Cardiac muscle cell (in vitro differentiated cells and primary cell): ENCODE measurements at places on chromosomes 12 and 14. TPM values are rescaled to one million over a fixed set of nuclear protein-coding genes. Genes with fewer than 3 reads are reported as not detected.

GRCh38 chr14:79575032-79575431 lies 636.3 kb downstream of the DIO2 start:
- no peak overlapping the region for H3K4me3 ChIP-seq
- no peak overlapping the region for H3K27ac ChIP-seq
- H3K27me3 ChIP-seq = no peaks in the 10 kb centered on the region
- DNase-seq = no peak
- H3K4me1 ChIP-seq = peaks cover 43% of the 10 kb centered on the region
- no peaks in the 10 kb centered on the region for H3K36me3 ChIP-seq

The ZNF410 gene
- 29.9 and 32.1 TPM in 2 replicates for total RNA-seq

DNA sequence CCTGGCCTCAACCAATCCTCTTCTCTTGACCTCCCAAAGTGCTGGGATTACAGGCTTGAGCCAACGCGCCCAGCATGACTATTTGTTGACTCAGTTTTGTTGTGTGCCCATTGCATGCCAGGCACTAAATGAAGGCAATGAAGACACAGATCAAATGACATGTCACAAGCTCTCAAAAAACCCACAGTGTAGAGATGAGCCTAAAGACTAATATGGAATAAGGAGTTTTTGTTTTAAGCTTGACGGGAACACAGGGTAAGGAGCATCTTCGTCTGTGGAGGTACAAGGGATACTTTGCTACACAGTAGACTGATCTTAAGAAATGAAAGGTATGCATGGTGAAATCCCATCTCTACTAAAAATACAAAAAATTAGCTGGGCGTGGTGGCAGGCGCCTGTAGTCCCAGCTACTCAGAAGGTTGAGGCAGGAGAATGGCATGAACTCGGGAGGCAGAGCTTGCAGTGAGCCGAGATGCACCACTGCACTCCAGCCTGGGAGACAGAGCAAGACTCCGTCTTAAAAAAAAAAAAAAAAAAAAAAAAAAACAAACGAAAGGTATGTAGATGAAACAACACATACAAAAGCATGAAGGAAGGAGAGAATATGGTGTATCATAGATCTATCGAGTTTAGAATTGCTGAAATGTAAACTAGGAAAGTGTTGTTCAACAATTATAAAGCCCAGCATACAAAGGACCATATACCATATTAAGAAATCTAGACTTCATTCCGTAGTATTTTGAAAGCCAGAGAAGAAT lies 122.1 kb upstream of the PTPRB start:
- H3K4me1 ChIP-seq = peaks cover 5% of the 10 kb centered on the region
- H3K36me3 ChIP-seq = no peaks in the 10 kb centered on the region
- no peaks in the 10 kb centered on the region for H3K27me3 ChIP-seq

DNA sequence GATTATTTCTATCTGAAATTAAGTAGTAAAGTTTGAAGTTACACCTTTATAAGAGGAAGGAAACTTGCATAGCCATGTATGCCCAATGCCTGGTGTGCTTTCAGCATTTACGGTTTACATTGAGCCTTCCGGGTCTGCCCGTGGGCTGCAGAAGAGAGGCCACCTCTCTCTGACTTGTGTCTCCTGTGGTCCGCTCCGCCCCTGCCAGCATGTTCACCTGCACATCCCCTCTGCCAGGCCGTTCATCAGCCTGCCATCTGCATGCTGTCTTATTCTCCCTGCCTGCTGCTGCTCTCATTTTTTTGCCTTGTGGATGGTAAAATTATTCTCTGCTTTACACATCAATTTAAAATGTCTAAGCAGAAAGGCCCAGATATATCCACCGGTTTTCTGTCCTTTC lies 41.5 kb upstream of the DYNC1H1 start:
- H3K27me3 ChIP-seq = no peaks in the 10 kb centered on the region
- DNase-seq = no peak
- H3K4me3 ChIP-seq = no peak overlapping the region
- peaks cover 5% of the 10 kb centered on the region for H3K4me1 ChIP-seq
- H3K27ac ChIP-seq = no peak overlapping the region
- peaks cover 10% of the 10 kb centered on the region for H3K36me3 ChIP-seq

GRCh38 chr12:3698218-3698974 lies 54.5 kb downstream of the CRACR2A start:
- no peaks in the 10 kb centered on the region for H3K36me3 ChIP-seq
- peaks cover 2% of the 10 kb centered on the region for H3K27me3 ChIP-seq
- peak; percentile 86 for DNase-seq

DNA sequence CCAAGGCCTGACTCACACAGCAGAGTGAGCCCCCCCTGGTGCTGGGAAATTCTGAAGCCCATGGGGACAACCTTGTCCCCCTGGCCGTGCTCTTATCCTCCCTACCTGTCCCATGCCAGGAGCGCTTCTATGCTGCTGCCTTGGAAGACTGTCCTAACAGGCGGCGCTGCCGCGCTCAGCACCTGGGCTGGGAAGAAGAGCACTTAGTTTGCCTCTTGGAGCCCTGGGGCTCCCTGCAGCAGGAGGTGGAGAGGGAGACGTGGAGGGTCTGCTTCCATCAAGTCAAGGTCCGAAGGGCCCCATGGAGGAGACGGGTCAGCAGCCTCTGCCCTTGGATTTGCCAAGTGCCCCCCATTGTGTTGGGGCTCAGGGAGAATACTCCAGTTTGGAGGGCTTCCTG lies 300.5 kb downstream of the CACNA1C start:
- no peak overlapping the region for H3K4me3 ChIP-seq
- DNase-seq = no peak
- no peaks in the 10 kb centered on the region for H3K27me3 ChIP-seq
- no peaks in the 10 kb centered on the region for H3K36me3 ChIP-seq
- H3K27ac ChIP-seq = peak overlapping the region; percentile 70
- peaks cover 26% of the 10 kb centered on the region for H3K4me1 ChIP-seq

DNA sequence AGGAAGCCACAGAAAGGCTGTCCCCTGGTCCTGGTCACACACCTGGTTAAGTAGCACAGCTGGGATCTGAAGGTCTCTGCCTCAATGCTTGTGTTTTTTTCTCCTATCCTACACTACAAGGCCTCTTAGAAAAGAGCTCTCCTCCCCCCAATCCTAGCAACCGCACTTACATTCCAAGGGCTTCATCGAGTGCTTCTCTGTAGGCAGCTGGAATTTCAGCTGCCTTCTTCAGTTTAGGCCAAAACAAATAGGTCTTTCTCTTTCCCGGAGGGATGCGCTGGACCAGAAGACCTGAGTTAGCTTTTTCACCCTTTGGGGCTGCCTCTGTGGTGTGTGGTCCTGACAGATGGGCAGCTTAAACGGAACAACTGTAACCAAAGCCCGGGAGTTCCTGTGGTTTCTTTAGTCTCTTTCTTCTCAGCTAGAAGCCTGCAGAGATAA lies 109.7 kb downstream of the GPATCH2L start:
- peak; percentile 58 for DNase-seq
- no peak overlapping the region for H3K27ac ChIP-seq
- no peaks in the 10 kb centered on the region for H3K36me3 ChIP-seq

The C3AR1 gene
- not detected in 2 replicates for total RNA-seq

The LALBA gene
- total RNA-seq = not detected in 2 replicates

DNA sequence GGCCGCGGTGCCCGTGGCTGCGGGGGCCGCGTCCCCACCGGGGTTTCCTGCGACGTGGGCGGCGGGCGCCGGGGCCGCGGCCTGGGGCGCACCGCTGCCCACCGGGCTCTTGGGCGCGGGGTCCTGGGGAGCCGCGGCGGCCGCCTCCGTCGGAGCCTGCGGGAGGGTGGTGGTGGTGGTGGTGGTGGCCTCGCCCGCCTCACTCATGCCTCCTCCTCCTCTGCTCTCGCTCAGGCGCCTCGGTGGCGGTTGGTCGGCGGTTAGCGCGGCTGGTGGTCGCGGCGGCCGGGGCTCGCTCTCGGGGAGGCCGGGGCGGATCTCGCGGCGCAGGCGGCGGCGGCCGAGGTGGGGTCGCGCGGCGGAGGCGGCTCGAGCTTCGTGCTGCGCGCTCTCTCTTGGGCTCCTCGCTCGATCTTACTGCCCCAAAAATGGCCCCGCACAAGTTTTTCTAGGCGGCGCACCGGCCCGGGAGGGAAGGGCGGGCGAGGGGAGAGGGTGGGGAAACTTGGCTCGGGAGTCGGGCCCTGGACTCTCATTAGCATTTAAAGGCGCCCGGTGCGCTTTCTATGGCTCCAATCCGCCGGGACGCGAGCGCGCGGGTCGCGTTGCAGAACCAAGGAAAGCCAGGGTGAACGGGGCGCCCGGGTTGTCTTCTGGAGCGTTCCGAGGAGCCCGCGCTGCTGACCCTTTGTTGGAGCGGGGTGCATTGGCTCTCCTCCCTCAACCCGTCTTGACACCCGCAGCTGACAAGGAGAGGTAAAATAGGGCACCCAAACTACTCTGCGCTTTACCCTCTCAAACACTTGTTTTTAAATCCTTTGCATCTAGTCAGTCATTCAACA lies at the start of gene YBX3:
Gene YBX3, minus strand, starts transcription at position 419 of the 842 bp plus-strand sequence. Its CDS starts 212 bp downstream, at position 207.
- H3K36me3 ChIP-seq = no peaks in the 10 kb centered on the region
- peak within 1 kb of the TSS; percentile 94 for H3K4me3 ChIP-seq
- H3K27ac ChIP-seq = peak within 1 kb of the TSS; percentile 89
- peak; percentile 93 for DNase-seq

The ABCC9 gene
- 0.48 and 0.67 TPM in 2 replicates for total RNA-seq

DNA sequence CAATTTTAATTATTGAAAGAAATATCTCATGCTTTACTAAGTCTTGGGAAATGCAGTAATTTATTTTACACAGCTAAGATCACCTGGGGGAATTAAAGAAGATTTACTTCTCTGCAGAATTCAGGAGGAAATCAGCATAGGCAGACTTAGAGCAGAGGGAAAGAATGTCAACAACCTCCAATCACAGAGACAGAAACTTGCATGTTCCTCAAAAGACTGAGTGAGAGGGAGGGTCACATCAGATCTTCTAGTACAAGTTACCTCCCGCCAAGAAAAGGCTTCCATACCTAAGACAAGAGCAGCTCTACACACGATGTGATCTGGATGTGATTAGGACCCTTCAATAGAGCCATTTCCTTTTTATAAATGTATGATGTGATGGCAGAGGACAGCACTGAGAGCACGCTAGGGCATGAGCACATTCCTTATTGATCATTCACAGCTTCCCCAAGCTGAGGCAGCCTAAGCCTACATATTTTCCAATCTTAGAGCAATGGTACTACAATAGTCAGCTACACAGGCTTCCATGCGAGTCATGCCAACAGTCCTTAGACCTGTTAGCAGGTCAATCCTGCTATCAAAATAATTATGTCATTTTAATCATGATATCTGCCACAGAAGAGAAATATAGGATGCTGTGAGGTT lies 403.3 kb downstream of the ETNK1 start:
- H3K4me1 ChIP-seq = no peaks in the 10 kb centered on the region
- no peak for DNase-seq
- no peak overlapping the region for H3K4me3 ChIP-seq
- no peaks in the 10 kb centered on the region for H3K27me3 ChIP-seq
- H3K36me3 ChIP-seq = no peaks in the 10 kb centered on the region

The BATF gene
- not detected in 2 replicates for total RNA-seq

- no peak for DNase-seq
- peak overlapping the region; percentile 74 for H3K4me3 ChIP-seq
- H3K27ac ChIP-seq = no peak overlapping the region
- H3K4me1 ChIP-seq = peaks cover 56% of the 10 kb centered on the region
- H3K27me3 ChIP-seq = peaks cover 6% of the 10 kb centered on the region
- no peaks in the 10 kb centered on the region for H3K36me3 ChIP-seq
Observed at GRCh38 chr12:3202096-3202495, 124.9 kb downstream of the TSPAN9 start.

The TAS2R19 gene
- 1.8 and 3.5 TPM in 2 replicates for total RNA-seq

The ASB2 gene
- total RNA-seq = 208 and 240 TPM in 2 replicates
